ENCODE measurements at places on chromosomes 1 and 21.
A peak's percentile ranks its signal among the peaks of the same experiment; 100 is the strongest.

GRCh38 chr1:112462953-112463279 is 45.8 kb upstream of the WNT2B start:
- DNase-seq, result no peak

DNA sequence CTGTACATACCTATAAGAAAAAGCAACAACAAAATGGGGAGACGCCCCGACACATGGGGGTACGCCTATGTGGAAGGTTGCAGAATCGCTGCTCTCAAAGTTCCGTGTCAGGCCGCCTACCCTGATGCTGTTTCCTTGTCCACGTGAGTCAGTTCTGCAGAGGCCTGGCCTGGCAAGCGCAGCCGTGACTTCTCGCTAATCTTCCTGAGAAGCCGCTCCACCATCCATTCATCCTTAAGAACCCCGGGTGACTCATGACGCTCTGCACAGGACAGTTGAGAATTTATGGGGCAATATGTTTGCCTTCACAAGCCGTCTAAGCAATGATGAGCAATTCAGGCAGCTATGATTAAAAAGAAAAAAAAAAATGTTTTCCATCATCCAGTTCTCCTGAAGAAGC is 122.3 kb upstream of the TMPRSS2 start:
- DNase-seq, result no peak

DNA sequence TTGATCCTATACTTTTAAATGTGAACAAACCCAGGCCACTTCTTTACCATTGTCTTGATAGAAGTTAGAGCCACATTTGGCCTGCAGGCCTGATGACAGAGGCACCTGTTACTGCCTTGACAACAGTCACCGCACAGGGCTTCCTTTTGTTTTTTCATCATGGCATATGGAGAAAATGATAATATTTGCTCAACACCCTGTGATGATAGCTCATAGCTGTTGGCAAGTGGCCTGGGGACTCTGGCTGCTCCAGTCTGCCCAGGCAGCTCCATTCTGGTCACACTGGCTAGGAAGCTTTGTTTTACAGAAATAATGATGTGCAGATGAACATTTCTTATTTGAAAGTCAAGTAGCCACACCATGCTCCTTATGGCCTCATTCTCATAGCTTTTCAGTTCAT is 89.6 kb upstream of the GPR88 start:
- DNase-seq, result no peak

DNA sequence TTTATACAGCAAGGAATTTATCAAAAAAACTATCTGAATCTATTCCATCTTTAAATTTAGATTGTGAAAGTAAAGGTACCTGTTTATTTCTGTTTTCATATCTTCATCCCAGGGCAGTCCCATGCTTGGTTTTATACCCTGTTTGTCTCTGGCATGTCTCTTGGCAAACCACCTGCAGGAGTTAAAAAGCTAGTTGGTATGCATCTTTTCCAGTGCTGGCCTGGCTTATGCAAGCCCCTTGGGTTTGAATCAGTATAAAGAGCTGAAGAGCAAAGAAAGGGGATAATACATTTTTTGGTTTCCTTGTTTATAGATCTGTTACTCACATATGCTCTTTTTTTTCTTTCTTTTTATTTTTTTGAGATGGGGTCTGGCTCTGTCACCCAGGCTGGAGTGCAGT is 37.8 kb downstream of the LRRC8C start:
- no peak for DNase-seq

DNA sequence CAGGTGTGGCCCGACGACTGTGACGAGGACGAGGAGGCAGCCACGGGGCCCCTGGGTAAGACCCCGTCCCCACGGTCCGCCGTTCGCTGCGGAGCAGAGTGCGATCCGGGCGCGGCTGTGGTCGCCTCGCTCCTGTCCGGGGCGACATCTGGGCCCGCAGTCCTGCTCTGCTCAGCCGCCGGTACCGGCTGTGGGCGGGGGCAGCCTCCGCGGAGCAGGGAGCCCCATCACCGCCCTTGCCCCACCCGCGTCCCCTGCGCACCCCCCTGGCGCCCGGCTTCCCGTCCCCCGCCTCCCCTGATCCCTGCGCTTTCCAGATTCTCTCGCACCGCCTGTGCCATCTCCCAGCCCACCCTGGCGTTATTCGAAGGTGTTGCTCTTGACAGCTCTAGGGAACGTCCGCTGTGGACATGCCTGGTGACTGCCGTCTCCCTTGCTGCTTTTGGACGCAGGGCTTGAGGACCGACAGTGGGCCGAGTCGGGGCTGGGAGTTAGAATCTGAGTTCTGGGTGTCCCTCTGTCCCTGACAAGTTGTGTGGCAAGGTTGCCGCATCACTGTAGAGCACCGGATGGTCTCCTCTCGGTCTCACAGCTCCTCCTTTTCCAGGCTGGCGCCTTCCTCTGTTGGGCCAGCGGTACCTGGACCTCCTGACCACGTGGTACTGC is 596 bp downstream of the TOR3A start:
- DNase-seq, result peak; percentile 53

- no peak for DNase-seq
Measured at GRCh38 chr1:48683839-48684238, 92.9 kb downstream of the BEND5 start.

DNA sequence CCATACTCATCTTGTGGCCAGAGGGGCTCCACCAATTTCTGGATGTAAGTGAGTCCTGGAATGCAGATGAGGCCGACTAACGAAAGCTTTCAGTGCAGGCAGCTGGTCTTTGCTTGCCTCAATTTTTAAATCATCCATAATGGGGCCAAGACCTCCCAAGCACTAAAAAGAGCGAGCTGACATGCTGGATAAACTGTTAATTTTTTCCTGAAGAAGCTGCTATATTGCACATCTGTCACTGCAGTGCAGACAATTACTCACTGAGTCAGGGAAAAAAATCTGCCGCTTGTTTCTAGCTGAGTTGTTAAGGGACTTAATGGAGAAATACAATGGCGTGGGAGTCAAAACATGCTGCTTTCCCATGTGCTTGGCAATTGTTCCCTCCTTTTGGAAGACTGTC is 205.5 kb downstream of the GPATCH2 start:
- no peak for DNase-seq

- no peak for DNase-seq
Measured at GRCh38 chr21:29194342-29194741, 63.9 kb downstream of the MAP3K7CL start.

- DNase-seq, result no peak
Measured at GRCh38 chr1:152495066-152495675, 15.4 kb upstream of the LCE5A start.

DNA sequence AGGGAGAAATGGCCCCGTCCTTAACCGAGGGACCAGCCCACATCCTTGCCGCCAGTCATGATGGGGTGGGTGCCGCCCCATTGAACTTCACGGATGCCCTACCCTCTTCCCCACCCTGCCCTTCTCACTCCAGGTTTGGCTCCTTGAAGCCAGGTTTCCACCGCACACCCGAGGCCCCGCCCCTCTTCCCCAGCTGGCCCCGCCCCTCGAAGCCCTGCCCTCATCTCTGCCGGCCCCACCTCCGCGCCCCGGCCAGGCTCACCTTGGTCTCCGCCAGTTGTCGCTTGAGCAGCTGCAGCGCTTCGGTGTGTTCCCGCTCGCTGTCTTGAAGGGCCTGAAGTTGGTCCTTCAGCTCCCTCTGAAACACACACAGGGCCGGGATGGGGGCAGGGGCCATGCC is 16.6 kb downstream of the TRIM62 start:
- no peak for DNase-seq

DNA sequence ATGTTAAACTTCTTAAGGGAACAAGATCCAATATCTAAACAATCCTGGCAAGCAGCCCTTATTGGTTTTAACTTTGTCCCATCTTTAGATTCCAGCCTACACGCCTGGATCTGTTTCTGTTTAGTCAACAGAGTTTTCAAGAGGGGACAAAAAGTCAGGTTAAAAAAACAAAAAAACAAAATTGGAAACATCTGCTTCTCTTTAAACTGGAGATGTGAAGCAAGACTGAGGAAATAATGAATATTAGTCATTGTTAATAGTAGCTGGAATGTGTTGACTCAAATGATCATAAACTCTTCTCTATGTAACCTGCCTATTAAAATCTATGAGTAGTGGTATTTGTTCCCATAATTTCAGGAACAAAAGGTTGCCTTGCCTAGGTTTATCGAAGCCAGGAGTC is 55.0 kb downstream of the NID1 start:
- DNase-seq, result no peak

- DNase-seq, result peak; percentile 1
Measured at GRCh38 chr1:105793536-105794146, 1262.8 kb upstream of the PRMT6 start.

DNA sequence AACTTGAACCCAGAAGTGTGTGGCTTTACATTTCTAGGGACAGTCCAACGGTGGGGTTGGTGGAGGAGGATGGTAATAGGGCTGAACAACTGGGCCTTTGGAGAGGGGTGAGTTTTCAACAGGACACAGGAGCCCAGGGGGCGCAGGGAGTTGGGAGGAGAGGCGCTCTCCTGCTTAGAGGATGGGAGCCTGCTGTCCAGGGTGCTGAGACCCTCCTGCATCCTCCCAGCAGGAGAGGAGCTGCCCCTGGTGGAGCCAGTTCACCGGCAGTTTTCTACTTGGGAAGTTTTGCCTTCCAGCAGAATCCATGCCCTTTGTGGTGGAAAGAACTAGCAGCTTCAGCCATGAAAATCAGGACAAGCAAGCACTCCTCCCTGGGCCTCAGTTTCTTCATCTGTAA is 8.6 kb downstream of the KCNC4 start:
- no peak for DNase-seq

DNA sequence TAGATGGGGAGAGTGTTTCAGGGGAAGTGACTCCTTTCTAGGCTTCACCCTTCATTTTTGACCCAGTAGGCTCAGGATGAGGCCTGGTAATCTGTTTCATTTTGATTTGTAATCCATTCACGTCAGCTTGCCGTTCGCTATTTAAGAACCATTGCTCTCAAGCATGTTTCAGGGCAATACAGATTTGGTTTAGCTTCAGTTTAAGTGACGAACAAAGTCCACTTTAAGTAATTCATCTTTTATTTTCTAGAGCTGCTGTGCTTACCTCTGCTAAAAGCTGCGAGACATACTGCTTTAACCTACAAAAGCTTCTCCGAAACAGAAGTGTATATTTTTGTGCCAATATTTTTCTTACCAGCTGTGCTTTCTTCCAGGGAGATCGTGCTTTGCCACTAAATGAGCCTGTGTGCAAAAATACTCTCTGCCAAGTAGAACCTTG is 8.9 kb upstream of the FMO3 start:
- DNase-seq, result no peak

GRCh38 chr1:85822696-85823095 is 114.5 kb upstream of the ZNHIT6 start:
- DNase-seq, result no peak

GRCh38 chr21:33368124-33368523 is 35.1 kb upstream of the IFNGR2 start:
- no peak for DNase-seq
